ENCODE measurements at places on chromosomes 6 and 20.

DNA sequence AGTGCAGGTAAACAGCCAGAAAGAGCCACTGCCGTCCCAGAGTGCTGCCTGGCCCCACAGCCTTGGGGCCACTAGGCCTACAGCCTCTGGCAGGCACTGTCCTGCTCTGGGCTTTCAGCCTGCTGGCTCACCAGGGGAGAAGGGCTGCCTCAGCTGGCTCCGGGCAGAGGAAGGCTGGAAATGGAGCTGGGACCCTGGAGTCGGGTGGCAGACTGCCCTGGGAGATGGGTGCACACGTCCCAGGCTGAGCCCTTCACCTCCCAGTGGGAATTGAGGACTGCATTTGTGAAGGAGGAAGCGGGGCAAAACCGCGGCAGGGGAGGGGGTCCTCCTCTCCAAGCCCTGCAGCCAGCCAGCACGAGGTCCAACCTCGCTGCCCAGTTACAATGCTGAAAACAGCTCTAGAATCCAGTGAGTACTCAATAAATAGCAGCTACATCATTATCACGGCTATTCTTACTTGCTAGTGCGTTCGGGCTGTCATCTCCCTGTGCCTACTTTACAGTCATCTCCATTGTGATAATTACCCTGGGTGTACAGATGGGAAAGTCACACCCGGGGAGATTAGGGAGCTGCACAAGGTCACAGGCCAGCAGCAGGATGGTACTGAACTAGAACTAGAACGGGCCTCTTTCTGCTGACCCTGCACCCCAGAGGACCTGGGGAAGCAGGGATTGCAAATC lies 13.1 kb downstream of the ACSS1 start:
- DNase-seq: no peak

DNA sequence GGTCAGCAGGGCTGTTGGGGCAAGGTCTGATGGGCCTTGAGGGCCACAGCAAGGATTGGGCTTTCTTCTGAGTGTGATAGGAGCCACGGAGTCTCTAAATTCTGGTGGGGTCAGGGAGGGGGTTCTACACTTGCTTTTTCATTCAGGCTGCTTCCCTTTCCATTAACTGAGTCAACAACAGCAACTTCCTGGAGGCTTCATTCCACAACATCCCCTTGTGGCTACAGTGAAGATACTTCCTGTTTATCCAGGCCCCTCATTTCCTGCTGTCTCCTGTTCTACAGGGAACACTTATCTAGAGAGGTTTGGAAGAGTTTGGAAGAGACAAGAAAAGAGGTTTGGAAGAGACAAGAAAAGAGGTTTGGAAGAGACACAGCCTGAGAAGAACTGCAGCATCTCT lies 144.8 kb upstream of the ENPP5 start:
- DNase-seq: no peak

DNA sequence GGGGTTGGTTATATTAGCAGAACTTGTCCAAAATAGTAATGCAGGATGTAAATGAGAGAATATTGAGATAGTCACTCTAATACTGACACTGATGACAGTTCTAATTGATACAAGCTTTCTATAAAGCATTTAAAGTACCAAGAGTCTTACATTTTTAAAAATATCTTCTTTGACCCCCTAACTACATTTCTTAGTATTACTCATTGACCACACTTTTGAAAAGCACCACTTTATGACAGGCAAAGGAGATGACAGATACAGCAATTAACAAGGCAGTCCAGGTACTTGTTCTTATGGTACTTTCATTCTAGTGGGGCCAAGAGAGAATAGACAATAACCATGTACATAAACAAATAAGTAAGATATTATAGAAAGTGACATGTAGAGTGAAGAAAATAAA lies 139.4 kb upstream of the EYA4 start:
- no peak for DNase-seq

DNA sequence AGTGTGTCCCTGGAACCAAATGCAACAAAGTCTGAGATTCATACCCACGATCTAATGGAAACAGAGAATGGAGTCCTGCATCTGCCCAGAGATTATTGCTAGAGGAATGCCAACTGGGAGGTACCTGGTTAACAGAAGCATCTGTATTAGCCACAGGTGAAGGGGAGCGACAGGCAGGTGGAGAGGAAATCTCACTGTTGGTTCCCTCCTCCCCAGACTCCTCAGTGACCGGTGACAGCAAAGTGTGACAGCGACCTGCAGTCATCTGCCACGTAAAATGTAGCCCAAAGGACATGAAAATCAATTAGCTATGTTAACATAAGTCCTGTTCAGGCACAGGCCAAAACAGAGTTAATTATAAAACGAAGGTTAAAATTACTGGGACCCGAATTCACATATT lies 336.6 kb downstream of the SYNE1 start:
- DNase-seq: no peak

- no peak for DNase-seq
Observed at GRCh38 chr6:109720311-109720710, 29.2 kb downstream of the FIG4 start.

DNA sequence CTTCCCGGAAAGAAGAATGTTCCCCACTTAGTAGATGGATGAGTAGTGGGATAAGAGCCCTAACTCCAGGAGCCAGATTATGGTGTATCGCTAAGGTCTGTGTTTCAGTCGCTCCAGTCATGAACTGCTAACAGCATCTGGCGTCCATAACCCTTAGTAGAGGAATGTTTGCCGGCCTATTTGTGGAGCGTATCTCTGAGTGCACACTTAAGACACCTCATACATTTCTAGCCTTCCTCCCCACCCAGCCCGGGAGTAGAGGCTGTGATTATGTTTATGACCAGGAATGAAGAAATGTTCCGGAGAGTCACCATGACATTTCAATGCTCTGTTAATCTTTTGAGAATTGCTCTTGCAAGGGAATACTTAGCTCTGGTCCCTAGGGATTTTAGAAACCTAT lies 251.1 kb upstream of the SOX4 start:
- DNase-seq: no peak

- no peak for DNase-seq
Observed at GRCh38 chr6:49151957-49152356, 311.1 kb downstream of the MMUT start.

- no peak for DNase-seq
Observed at GRCh38 chr6:9646342-9647070, 768.4 kb downstream of the TFAP2A start.

DNA sequence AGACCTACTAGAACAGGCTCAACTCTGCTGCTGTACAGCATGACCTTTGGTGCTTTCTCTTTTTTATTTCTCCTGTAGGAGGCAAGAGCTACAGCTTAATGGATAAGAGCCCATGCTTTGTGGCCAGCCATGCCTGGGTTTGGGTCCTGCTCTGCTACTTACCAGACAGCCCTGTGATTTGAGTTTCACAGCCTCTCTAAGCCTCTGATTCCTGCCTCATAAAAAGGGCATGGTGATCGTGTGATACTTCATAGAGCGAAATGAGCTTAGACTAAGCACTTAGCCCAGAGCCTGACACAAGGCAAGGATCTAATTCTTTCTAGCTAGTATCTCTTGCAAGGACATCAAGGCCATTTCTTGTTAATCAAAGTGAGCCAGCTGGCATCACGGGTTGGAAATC lies 19.3 kb upstream of the PDE7B start:
- DNase-seq: no peak

GRCh38 chr6:14921878-14922671 lies 323.8 kb upstream of the JARID2 start:
- no peak for DNase-seq

- no peak for DNase-seq
Observed at GRCh38 chr20:40191573-40191972, 497.5 kb downstream of the MAFB start.

DNA sequence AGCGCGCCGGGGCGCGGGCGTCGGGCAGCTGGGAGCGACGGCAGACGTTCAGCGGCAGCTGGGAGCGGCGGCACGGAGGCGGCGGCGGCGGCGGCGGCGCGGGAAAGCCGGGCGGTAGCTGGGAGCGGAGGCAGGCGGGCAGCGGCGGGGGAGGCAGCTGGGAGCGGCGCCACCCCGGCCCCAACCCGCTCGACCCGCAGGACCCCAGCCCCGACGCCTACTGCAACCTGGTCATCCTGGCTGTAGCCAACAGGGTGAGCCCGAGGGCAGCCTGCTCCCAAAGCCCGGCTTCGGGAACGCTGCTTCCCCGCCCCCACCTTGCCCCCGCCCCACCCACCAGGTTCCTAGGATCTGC lies 8.9 kb downstream of the CCM2L start:
- no peak for DNase-seq

DNA sequence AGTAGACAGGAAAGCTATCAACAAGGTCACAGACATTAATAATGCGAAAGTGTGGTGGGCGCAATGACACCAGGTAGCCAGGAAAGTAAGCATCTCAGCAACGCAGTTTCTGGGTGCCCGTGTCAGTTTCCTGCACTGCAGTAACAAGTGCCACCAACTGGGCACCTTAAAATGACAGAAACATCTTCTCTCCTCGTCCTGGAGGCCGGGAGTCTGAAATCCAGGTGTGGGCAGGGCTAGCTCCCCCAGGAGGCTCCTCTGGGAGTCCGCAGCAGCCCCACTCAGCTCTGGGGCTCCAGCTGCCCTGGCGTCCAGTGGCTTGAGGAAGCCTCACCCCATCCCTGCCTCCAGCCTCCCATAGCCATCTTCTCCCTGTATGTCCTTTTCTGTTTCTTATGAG lies 387.2 kb downstream of the TAF4 start:
- no peak for DNase-seq

DNA sequence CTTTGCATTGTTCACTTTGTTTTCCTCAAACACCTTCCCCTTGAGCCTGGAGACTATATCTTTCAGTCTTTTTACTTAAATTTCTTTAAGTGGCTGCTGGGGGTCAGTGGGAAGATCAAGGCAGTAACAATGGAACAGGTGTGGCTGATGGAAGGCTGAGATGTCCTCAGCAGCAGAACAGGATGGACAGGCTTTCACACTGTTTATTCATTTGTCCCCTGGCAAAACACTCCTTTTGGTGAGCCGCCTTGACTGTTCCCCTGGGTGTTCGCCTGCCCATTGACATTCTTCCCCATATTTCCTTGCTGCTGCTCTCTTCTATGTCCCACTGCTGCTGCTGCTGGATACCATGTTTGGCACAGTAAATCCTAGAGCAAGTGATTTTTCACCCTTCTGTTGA lies 38.1 kb downstream of the RNF144B start:
- DNase-seq: no peak
